ENCODE measurements at places on chromosomes 3 and 15. TPM values are rescaled to one million over a fixed set of nuclear protein-coding genes. Genes with fewer than 3 reads are reported as not detected.

MAP6D1 gene
- 2.5 TPM for total RNA-seq

SH3GL3 gene
- 0.11 TPM for total RNA-seq

CPOX gene
- total RNA-seq = 29.6 TPM

BOC gene
- 16.6 TPM for total RNA-seq

MORC1 gene
- total RNA-seq = not detected
